ENCODE measurements at places on chromosomes 1 and 21.

DNA sequence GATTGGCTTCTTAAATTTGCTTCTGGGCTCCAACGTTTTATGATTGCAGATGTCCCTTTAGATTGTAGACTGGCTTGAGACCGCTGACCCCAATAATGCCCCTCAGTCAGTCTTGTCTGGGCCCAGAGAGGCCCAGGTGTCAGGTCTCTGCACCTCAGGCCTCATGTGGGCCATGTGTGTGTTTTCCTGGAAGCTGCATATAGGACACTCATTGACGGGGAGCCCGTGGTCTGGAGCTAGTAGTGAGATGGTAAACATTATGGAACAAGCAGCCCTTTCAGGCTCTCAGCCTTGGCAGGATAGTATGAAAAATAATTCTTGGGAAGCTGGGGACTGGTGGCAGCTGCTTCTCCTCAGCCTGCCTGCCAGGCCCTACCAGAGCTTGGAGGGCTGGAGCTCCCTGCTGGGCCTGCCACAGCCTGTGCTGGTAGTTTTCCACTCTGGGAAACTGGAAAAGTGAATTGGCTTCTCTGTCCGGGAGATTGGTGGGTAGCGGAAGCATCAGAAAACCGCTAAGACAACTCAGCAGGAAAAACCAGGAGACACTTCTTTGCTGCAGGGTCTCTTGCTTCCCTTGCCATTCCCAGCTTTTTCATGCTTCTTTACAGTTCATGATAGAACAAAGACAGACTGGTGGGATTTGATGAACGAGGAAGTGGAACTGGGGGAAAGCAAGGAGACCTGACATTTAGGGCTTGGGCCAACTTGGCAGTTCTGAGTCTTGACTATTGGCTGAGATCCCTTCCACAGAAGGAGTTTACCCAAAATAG is 57.8 kb upstream of the HSD17B7 start:
- no peak for DNase-seq

- DNase-seq = no peak
Measured at GRCh38 chr1:236240675-236241074, 41.1 kb downstream of the ERO1B start.

DNA sequence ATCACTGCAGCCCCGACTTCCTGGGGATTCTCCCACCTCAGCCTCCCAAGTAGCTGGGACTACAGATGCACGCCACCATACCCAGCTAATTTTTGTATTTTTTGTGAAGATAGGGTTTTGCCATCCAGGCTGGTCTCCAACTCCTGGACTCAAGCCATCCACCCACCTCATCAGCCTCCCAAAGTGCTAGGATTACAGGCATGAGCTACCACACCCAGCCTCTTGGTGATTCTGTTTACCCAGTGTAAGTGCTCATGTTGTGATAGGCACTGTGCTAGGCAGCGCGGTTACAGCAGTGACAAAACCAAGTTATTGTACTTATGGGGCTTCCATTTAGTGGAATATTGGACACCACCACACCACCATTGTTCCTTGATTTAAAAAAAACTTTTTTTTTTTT is 9.7 kb upstream of the STX12 start:
- DNase-seq = no peak

- DNase-seq = no peak
Measured at GRCh38 chr1:246726255-246726679, 2.1 kb downstream of the SCCPDH start.

- DNase-seq = peak; percentile 52
Measured at GRCh38 chr21:27476696-27477095, 509.8 kb upstream of the ADAMTS5 start.

- DNase-seq = no peak
Measured at GRCh38 chr1:57357462-57357861, 66.4 kb downstream of the DAB1 start.

GRCh38 chr1:230254265-230254664 is 171.9 kb downstream of the PGBD5 start:
- DNase-seq = no peak

DNA sequence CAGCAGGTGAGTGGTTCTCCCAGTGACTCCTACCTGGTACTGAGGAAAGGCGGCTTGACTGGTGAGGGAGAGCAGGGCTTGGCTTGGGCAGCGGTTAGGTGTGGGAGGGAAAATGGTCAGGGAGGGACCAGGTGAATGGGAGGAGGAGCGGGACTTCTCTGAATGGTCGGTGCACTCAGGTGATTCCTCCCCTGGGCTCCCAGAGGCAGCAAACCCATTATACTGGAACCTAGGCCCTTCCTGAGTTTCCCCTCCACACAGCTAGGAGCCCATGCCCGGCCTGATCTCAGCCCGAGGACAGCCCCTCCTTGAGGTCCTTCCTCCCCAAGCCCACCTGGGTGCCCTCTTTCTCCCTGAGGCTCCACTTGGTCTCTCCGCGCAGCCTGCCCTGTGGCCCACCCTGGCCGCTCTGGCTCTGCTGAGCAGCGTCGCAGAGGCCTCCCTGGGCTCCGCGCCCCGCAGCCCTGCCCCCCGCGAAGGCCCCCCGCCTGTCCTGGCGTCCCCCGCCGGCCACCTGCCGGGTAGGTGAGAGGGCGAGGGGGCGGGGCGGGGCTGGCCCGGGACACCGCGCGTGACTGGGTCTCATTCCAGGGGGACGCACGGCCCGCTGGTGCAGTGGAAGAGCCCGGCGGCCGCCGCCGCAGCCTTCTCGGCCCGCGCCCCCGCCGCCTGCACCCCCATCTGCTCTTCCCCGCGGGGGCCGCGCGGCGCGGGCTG is 2.3 kb downstream of the ARTN start:
- DNase-seq = no peak

GRCh38 chr1:187862506-187862905 is 1033.8 kb downstream of the PLA2G4A start:
- no peak for DNase-seq

DNA sequence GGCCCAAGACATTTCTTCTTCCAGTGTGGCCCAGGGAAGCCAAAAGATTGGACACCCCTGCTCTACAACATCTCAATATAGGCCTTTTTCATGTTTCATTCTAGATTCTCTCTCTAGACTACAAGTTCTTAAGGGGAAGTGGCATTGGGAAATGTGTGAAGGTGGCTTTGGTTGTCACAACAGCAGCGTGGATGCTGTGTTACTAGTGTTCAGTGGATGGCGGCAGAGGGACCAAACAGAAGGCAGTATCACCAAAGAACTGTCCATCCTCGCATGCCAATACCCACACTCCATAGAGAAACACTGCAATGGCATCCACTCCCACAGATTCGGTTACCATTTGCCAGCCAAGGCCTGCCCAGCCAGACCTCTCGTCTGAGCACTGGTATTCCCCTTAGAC is 24.3 kb upstream of the IFNAR2 start:
- no peak for DNase-seq

GRCh38 chr1:162697140-162697895 is 65.1 kb downstream of the DDR2 start:
- no peak for DNase-seq

- peak; percentile 74 for DNase-seq
Measured at GRCh38 chr1:207309745-207310273, 11.7 kb upstream of the CD55 start.

GRCh38 chr1:5944843-5945167 is 47.4 kb downstream of the NPHP4 start:
- no peak for DNase-seq

GRCh38 chr1:195898373-195898772 is 709.9 kb downstream of the KCNT2 start:
- no peak for DNase-seq

DNA sequence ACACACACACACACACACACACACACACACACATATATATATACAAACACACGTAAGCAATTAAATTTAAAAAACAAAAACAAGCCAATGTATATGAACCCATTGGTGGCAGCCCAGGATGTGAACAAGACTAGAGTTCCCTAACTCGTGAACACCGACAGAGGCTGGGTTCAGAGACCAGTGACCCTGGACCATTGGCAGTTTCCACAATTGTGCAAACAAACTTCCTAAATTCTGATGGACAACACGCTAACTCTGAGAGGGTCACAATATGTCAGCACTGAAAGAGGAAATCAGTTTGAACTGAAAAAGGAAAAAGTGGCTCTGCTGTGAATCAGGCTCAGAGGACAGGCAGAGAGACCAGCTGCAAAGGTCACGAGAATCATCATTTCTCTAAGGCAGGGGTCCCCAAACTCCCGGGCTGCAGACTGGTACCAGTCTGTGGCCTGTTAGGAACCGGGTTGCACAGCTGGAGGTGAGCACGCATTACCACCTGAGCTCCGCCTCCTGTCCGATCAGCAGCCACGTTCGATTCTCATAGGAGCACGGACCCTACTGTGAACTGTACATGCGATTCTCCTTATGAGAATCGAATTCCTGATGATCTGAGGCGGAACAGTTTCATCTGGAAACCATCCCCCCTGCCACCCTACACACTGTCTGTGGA is 50.5 kb upstream of the ERO1B start:
- DNase-seq = no peak

DNA sequence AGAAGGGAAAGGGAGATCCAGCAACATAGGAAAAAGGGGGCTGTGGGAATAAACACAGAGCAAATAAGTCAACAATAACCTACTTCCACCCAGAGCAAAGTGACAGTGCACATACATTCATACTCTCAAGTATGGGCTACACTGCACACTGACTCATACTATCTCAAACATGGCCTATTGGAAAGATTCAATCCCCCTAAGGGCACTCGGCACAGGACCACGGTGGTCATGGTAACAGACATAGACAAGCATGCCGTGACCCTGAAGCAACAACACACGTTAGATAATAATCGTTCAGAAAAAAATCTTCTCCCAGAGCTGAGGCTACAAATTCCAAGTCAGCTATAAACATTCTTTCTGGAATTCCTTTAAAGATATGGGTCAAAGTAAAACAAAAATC is 16.8 kb upstream of the JAK1 start:
- no peak for DNase-seq

DNA sequence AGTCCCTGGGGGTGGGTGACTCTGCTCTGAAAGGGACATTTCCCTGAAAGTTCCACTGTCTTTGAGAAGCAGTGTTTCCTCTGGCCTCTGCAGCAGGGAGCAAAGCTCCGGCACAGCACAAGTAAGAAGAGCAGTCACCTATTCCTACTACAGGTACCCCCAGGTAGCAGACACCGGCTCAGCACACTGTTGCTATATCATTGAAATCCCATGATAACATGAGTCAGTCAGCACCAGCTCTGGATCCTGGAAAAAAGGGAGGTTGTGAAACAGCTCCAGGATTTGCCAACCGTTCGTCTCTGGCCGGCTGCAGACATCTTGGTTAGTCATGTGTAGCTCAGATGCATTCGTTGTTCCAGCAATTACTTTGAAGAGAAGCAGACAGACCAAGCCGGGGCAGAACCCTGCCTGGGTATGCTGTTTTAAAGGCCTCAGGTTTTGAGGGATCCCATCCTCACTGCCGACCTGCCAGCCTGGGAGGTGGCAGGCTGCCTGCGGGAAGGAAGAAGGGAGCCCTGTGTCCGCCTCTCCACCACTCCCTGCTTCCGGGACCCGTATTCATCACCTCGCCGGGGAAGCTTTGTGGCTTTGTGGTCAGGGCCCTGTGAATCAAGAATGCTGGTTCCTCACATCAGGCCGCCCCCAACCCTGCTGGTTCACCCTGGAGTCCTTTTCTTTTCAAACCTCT is 139.2 kb downstream of the CLIC6 start:
- DNase-seq = peak; percentile 85

DNA sequence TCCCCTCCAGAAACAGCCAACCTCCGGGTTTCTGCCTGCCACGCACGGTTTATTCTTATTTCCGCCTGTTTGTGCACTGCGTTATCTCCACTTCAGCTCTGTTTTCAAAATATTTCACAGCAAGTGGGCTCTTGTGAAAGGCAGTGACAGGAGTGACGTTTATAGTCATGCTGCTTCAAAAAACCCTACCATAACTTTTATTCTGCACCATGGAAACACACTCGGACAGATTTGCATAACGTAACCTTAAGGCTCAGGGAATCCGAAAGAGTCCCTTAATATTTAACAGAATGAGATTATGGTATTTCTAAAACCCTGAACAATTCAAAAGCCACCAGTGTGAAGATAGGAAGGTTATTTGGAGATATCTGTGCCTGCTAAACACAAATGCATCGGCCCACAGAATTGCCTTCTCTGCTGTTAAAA is 782 bp upstream of the SDE2 start:
- no peak for DNase-seq

- DNase-seq = peak; percentile 35
Measured at GRCh38 chr1:72037745-72038343, 244.5 kb downstream of the NEGR1 start.

- peak; percentile 54 for DNase-seq
Measured at GRCh38 chr1:210373878-210374599, 45.3 kb downstream of the HHAT start.

GRCh38 chr1:174344162-174344561 is 103.6 kb upstream of the GPR52 start:
- DNase-seq = no peak

DNA sequence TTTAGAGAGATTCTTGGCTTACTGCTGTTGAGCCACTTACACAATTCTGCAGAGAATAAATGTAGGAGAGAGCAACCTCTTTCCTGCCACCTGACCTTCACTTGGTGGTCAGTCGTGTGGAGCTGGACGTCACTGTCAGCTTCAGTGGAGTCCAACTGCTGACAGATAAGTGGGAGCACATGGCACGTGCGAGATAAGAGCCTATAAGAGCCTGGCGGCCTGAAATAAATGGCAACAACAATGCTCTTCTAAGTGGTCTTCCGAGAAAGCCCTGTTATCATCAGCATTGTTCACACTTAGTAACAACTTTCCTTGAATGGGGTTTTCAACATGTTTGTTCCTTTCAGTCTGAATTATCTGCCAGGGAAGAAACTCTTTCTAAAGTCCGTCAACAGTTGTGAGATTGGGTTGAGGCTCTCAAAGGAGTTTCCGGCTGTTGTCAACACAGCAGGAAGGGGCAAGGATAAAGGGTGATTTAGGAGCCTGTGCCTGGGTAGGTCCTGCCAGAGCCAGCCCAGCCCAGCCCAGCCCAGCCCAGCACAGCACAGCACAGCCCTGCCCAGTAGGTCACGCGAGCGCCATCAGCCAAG is 57.2 kb upstream of the RUNX1 start:
- DNase-seq = no peak

DNA sequence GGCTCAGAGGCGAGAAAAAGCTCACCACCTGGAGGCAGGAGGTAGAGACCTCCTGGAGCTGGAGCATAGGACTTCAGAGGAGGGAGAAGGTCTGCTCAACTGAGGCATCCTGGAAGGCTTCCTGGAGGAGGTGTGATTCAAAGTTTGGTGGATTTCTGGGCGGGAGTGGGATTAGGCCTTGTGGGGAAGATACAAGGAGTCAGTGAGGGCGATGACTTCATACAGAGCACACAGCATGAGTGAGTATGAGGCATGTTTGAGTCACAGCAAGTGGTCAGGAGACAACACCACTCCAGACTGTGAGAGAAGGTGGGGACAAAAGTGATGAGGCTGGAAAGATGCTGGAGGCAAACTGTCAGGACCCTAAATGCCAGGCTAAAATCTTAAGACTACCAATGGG is 77.6 kb downstream of the MATN1 start:
- DNase-seq = peak; percentile 39

DNA sequence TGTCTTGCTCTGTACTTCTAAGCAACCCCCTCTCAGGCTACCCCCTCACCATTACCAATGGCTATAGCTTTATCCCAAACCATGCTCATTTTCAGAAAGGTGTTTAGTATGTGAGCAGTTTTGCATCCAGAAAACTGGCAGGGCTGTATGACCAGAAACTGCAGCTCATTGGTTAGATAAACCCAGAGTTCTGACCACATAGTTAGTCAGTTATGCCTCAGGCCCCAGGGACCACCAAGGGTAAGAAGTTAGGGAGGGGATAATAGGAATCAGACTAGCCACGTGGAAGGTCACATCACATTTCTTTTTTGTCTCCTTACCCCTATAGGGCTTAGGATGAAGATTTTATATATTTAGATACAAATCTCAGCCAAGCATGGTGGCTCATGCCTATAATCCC is 1.2 kb downstream of the ITGA10 start:
- DNase-seq = no peak

Data from GM03348 (cell line).